ENCODE measurements at places on chromosomes 1 and 21.
A peak's percentile ranks its signal among the peaks of the same experiment; 100 is the strongest.

DNA sequence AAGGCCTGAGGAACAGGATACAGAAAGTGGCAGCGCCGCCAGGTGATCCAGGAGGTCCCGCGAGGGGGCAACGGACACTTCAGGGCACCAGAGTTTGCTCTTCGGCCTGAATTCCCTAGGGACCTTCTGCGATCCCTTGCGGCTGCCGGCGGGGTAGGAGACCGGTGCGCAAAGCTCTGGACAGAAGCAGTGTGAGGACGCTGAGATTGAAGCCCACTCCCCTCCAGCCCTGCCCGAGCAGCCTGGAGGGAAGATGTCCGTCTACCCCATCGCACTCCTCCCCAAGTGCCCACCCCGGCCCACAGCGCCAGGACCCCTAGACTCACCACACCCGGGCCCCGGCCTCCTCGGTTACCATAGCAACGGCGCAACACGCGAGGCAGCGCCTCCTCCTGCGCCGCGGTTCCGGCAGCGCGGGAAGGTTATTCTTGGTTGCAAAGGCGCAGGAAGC, at the start of gene ANKRD45:
Gene ANKRD45 (minus strand): TSS at position 361 of the 451 bp plus-strand sequence. CDS start 10,433 bp downstream, outside the sequence.
- no peak for DNase-seq

DNA sequence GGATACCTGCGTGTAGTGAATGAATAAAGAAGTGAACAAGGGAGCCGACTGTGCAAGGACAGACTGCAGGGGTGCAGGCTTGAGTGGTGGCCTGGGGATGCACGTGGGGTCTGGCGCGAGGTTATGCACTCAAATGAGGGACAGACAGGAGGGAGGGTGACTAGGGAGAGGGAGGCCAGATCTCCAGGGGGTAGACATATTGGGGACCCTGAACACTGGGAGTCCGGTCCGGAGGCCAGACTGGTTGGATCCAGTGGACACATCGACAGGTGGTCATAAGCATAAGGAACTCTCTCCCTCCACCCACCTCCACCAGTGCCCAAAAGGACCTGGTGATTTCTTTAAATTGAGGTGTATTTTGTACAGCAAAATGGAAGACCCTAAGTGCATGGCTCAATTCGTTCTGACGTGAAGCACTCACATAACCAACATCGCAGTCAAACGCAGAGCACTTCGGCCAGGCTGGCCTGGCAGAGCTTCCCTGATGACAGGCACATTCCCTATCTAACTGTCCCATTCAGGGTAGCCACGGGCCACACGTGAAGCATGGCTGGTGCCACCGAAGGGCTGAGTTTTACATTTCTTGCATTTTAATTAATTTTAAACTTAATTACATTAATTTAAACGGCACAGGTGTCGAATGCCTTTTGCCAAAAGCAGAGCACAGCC, 14.0 kb downstream of the WNT3A start:
- DNase-seq, result no peak

GRCh38 chr1:87203904-87204303, 124.8 kb upstream of the LMO4 start:
- no peak for DNase-seq

GRCh38 chr1:204556458-204557052, 40.3 kb downstream of the MDM4 start:
- DNase-seq, result no peak

DNA sequence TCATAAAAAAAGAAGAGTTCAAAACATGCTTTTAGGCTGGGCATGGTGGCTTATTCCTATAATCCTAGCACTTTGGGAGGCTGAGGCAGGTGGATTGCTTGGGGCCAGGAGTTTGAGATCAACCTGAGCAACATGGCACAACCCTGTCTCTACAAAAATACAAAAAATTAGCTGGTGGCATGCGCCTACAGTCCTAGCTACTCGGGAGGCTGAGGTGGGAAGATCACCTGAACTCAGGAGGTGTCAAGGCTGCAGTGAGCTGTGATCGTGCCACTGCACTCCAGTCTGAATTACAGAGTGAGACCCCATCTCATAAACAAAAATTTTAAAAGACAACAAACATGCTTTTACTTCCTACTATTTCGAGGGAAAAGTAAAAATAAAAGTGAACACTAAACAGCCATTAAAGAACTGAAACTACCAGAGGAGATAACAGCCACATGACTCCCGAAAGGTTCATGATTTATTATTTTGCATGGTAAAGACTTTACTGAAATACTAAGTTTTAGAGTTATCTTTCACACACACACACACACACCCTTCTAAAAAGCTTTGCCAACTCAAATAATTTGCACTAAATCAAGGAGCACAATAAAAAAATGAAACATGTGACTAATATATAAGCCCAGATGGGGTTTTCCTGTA, 48.1 kb downstream of the USP1 start:
- no peak for DNase-seq

GRCh38 chr1:85850238-85850637, 142.0 kb upstream of the ZNHIT6 start:
- DNase-seq, result no peak

DNA sequence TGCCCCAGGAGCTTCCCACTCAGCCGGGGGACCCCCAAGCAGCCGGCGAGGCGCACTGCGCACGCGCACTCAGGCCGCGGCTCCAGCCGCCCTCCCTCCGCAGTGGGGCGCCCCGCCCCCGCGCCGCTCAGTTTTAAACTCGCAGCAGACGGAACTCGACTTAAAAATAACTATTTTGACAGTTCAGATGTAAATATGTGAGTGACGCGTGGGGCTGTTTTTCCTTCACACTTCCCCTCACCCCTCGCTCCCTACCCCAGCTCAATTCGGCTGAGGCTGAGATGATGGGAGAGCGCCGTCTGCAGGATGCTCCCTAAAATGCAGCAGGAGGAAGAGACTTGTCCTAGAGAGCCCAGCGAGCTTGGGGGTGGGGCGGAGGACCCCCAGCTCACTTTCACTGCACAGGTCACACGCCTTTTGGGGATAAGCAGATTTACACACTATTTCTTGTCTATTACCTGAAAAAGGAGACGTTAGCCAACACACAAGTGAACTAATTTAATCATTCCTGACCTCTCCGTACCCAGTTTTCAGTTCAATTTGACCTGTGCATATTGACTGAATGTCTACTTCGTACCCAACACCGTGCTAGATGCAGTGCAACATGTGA, 8.9 kb upstream of the LEMD1 start:
- DNase-seq, result peak; percentile 43

DNA sequence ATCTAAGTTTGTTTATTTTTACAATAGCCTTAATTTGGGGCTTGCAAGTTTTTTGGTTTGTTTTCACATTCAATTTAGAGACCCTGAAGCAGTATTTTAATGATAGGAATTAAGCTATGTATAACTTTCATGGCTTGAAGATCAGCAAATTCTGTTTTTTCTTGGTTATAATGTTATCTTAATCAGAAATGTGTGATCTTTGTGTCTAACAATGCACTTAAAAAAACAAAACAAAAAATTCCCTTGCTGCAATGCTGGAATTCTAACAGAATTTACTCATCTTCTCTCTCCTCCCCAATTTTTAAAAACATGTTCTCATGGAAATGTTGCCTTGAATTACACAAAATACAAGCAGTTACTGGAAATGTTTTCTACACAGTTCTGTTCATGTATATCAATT, 113.1 kb downstream of the OLFML2B start:
- DNase-seq, result no peak

- no peak for DNase-seq
Observed at GRCh38 chr1:106224426-106224825, 832.0 kb upstream of the PRMT6 start.

DNA sequence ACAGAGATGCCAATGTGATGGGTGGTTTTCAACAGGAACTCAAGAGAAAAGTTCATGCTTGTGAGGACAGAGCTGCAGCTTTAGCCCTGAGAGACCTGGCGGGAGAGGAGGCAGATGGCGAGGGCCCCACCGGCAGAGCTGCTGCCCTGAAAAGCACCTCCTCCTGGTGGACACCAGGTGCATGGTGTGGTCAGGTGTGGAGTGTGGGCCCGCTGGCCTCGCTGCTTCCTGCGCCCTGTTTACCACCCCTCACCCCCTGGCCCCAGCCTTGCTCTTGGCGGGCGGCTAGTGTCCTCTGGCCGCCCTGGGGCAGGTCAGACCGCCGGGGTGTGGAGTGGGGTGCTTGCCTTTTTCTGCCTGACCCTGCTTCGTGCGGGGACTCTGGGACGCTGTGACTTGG, 42.8 kb downstream of the PRKCZ start:
- no peak for DNase-seq

DNA sequence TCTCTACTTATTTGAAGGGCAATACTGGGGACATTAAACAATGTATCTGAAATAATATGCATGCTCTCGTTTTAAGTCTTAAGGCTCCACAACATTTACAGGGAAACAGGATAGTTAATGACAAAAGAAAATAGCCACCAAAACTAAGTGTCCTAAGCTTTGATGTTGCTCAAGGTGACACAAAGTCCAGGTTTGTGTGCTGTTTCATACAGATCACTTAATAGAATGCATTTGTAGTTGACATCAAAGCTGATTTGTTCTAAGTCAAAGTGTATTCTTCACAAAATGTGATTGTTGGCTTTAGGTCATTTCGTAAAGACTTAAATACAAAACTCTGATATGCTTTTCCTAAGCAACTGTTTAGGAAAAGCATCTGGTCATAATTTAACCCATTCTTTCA, 37.5 kb upstream of the MTR start:
- DNase-seq, result no peak

GRCh38 chr1:159000625-159001024, 9.1 kb upstream of the IFI16 start:
- peak; percentile 19 for DNase-seq

DNA sequence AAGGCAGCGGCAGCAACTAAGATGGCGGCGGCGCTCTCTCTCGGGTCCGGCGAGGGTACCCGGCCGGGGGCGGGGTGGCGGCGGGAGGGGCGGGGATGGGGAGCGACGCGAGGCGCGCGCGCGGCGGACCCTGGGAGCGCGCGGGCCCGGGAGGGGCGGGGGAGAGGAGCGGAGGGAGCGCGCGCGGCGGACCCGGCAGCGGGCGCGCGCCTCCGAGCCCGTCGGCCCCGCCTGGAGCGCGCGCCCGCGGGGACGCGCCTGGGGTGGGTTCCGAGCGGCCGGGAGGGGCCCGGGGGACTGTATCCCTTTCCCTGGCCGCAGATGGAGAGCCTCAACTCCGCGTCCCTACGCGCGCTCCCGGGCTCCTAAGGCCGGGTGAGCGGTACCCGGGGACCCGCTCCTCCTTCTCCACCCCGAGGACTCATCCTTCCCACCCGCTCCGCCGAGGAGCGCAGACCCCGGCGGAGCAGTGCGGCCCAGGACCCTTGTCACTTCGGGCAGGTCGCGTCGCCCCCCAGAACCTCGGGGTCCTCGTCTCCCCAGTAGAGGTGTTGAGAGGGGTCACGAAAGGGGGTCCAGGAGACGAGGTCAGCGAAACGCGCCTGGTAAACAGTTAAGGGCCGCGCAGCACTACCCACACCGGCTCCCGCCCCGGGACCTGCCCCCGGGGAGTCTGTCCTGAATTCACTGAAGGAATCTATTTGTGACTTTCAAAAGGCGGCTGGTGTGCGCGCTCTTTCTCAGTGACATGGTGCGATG, at the start of gene CLSTN1:
Gene CLSTN1 (minus strand): TSS at position 23 of the 759 bp plus-strand sequence. CDS start 232 bp downstream, outside the sequence.
- DNase-seq, result peak; percentile 69

- no peak for DNase-seq
Observed at GRCh38 chr1:94422115-94422820, 4.1 kb downstream of the ABCD3 start.

DNA sequence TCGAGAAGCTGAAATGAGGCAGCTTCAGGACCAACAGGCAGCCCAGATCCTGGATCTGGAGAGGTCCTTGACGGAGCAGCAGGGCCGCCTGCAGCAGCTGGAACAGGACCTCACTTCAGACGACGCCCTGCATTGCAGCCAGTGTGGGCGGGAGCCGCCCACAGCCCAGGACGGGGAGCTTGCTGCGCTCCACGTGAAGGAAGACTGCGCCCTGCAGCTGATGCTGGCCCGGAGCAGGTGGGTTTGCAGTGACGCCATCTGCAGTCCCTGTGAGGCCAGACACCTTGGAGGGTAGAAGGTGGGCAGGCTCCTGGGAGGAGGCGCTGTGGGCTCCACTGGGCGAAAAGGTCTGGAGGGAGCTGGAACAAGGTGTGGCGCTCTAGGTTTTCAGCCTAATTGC, 39.7 kb downstream of the PCNT start:
- DNase-seq, result no peak

- no peak for DNase-seq
Observed at GRCh38 chr1:234327577-234328164, 45.6 kb upstream of the COA6 start.

- peak; percentile 83 for DNase-seq
Observed at GRCh38 chr1:37808369-37809319, 636 bp upstream of the YRDC start.

GRCh38 chr1:161038523-161039153, at the start of gene TSTD1:
TSS of gene TSTD1 (minus strand) at chr1:161038964. CDS start at chr1:161038889, 75 bp downstream.
- no peak for DNase-seq

DNA sequence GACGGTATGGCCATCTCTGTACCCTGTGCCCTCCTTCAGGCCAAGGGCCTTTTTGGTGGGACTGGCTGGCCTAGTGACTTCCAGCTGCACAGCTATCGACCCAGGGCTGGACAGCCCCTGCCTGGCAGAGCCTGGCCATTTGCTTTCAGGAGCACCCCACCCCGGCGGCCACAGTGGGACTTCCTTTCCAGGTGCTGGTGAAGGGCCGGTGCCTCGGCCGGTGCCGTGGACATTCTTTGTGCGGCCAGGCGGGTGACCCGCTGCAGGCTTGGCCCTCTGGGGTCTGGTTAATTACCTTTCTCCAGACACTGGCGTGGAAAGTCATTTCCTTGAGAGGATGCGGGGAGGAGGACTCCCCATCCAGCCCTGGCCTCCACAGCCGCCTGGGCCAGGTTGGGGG, 50.1 kb downstream of the PRDM16 start:
- no peak for DNase-seq

- DNase-seq, result no peak
Observed at GRCh38 chr1:43506233-43506632, 24.4 kb upstream of the PTPRF start.

DNA sequence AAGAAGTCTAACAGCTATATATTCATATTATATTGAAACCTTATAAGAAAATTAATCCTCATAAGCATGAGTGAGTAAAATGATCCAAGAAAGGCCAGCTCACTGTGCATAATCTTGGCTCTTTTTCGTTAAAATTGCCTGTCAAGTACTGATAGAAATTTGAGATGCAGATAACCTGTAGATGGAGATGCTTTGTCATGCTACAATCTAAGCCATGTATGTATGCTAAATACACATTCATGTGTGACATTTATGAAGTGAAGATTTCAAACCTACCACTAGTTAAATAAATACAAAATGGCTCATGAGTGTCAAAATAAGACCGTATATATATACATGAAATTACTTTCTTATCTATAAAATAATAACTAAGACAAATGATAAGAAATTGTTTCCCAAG, 1491.5 kb upstream of the PRMT6 start:
- DNase-seq, result no peak

GRCh38 chr1:238401144-238401543, 510.4 kb upstream of the ZP4 start:
- no peak for DNase-seq
